ENCODE measurements at places on chromosomes 3 and 15.

DNA sequence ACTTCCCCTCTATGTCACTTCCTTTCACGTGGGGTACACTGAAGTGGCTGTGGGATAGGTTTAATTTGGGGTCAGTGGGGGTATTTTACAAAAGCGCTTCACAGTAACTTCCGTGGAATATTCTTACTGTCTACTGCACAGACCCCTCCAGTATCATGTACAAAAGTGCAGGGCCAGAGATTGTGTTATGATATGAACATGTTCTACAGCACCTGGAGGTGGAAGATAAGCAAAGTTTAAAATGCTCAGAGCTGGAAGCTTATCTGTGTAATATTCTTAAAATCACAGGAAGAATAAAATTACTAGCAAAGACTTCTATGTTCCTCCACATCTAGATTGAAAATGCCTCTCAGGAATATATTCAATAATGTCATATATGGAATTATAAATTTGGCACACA lies 84.1 kb upstream of the TRIM42 start:
- no peak for DNase-seq

DNA sequence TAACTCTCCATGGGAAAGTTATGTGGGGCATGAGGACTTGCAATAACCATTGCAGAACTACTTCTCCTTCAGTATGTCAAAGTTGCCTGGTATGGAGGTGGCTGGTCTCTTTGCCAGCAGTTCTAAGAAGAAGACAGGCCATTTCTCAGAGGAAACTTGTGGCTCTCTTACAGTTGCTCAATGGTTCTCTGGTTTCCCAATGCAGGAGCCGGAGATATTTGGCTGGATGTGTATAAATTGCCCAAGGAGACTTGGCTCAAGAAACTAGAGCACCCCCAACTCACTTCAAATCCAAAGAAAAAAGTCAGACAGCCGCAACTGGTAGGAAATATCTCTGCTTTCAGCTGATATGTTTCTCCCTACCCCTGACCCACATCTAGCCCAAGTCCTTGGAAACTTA lies 24.2 kb downstream of the WDR93 start:
- no peak for DNase-seq

DNA sequence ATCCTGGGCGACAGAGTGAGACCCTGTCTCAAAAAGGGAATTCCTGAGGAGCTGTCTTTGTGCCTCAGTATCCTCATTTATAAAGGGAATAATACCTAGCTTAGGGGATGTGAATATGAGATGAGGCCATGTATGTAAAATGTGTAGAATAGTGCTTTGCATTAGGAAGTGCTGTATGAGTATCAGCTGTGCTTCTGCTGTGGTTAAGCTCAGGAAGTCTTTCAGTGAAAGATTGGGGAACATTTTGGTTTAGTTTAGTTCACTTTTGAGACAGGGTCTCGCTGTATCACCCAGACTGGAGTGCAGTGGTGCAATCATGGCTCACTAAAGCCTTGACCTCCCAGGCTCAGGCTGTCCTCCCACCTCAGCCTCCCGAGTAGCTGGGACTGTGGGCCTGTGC lies 10.6 kb downstream of the THUMPD3 start:
- DNase-seq, result no peak

DNA sequence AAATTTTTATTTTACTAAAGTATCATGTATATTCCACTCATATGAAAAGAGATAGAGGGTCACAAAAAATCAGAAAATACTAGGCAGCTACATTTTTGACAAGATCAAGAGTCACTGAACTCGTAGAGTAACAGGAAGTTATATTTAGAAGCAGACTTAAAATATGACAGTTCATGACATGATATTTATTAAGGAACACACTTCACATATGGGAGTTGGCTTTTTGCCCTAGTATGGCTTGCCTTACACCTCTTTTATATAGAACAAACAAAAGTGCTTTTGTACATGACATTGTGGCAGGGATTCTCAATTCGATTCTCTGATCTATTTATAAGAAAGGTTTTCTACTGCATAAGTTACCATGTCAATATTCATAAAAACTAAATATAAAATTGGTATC lies 80.1 kb upstream of the GBE1 start:
- no peak for DNase-seq

DNA sequence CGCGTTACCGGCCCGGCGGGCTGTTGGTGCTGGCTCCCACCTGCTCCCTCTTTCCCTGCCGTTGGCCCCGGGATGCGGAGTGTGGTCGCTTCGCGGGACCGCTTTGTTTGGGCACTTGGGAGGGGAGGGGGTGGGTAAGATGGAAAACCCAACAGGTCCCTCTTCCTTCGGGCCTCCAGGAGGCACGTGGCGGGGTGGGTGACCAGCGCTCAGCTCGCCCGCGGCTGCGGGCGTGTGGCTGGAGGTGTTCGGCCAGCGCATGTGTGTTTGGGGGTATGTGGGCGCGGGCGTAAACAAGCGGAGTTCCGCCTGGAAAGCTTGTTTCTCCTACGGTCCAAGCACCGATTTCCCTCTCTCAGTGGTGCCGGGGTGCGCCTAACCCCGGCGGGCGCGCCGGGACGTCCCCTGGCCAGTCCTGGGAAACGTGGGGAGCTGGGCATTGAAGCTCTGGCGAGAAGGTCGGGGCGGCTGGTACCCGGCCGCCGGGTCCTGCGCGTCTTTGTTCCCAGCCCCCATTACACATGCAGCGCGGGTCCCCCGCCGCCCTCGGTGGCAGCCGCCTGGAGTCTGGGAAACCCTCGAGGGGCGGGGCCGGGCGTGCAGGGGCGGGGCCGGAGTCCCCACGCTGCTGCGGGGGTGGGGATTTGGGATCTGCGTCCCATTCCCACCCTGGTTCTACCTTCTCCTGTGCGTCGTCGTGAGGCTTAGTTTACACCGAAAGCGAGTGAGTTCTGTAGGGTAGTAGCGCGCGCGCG lies 1.4 kb downstream of the ACVR2B start:
- peak; percentile 21 for DNase-seq

GRCh38 chr3:124768812-124769211 lies 38.6 kb downstream of the UMPS start:
- DNase-seq, result no peak

DNA sequence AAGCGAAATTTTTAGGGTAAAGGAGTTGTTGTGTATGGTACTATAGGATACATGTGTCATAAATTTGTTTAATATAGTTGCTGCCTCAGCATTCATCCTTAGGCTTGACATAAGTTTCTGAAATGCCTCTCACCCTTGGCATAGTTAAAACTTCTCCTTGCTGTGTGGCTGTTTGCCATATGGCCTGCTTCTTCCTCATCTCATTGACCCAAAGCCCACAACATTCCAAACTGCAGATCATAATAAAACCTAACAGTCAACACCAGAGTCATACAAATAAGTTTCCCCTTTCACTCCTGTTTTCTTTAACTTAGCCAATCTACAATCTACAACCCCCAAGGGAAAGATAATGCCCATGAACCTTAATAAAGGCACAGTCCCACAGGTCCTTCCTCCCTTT lies 136.6 kb downstream of the TMCC1 start:
- DNase-seq, result no peak

GRCh38 chr3:145429546-145429945 lies 731.4 kb downstream of the PLOD2 start:
- no peak for DNase-seq

DNA sequence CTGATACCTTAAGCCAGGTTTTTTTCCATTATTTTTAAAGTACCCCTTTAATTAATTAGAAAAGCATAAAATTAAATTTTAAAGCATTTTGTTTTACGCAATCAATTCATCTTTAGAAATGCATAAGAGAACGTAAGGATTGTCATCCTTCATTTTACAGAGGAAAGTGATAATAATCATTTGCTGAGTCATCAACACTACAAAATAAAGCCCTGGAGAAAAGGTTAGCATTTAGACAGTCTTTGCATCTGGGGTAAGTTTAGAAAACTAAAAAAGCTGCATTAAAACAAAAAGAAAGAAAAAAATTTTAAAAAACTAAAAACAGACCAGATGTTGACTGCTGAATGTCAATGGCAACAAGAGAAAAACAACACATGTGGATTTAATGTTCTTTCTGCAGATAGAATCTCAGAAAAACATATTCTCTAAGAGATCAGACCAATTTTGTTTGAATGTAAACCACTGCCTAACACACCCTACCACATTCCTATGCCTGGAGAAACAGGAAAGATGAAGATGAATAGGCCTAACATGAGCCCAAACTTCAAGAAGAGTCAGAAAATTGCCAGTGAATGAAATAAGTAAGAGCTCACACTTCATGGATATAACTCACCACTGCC lies 59.9 kb downstream of the SUCNR1 start:
- DNase-seq, result no peak

- DNase-seq, result peak; percentile 55
These were observed 153.3 kb downstream of the P3H2 start for GRCh38 chr3:189967254-189967865.

GRCh38 chr3:104291437-104291851 lies 1075.3 kb upstream of the ALCAM start:
- DNase-seq, result peak; percentile 1

DNA sequence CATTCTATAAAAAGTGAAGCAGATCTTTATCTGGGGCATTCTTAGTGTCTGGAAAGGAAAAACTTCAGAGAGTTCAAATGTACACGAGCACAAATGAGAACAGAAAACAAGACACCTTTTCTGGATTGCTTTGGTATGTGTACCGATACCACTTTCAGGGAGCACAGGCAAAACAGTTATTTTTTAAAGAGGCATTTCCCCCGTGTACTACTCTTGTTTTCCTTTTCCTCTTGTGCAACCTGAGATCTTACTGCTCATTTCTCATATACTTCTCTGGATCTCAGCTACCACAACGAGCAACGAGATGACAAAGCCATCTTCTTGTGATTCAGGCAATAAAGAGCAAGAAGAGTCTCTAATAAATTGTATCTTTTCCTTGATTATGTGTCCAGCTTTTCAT lies 463.6 kb downstream of the SHQ1 start:
- DNase-seq, result no peak

GRCh38 chr3:94643400-94643799 lies 580.5 kb downstream of the NSUN3 start:
- no peak for DNase-seq

GRCh38 chr3:151800431-151800830 lies 13.5 kb upstream of the AADAC start:
- DNase-seq, result no peak

- DNase-seq, result no peak
These were observed 20.0 kb upstream of the RBP1 start for GRCh38 chr3:139559541-139559940.

DNA sequence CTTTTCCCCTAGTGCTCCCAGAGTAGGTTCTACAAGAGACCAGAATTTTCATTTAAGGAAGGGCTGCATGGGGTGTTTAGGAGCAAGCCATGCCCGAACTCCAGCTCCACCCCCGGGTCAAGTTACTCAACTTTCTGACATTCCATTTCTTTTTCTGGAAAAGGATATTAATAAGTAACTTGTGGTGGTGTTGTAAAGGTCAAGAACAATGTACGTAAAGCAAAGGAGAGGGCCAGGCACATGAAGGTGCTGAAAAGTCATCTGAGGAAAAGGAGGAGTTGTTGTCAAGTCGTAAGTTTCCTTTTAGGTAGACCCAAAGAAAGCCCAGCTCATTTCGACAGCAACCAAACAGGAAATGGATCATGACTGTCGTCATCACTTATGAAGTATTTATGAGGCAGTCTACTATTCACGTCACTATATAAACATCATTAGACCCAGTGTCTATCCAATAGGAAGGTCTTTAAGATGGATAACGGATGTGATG lies 319.6 kb upstream of the IL12A start:
- no peak for DNase-seq

DNA sequence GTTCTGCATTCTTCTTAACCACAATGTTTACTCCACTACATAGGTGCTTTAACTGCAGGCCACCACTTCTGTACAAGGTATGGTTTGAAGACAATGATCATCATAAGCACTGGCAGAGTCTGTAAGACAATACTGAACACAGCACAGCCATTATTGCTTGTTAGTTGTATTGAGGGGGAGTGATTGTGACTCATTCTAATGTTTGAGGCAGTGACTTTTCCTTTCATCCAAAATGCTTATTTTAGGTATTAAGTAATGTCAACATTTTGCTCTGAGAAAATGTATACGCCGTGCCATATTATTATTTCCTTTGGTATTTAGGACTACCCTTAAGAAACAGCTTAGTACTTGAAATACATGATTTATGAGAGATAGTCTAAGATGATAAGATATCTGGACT lies 618.2 kb upstream of the ZNF717 start:
- DNase-seq, result no peak

- DNase-seq, result no peak
These were observed 31.9 kb downstream of the SH3BP5 start for GRCh38 chr3:15300323-15301078.

GRCh38 chr15:48170981-48171380 lies 7.1 kb downstream of the MYEF2 start:
- no peak for DNase-seq

DNA sequence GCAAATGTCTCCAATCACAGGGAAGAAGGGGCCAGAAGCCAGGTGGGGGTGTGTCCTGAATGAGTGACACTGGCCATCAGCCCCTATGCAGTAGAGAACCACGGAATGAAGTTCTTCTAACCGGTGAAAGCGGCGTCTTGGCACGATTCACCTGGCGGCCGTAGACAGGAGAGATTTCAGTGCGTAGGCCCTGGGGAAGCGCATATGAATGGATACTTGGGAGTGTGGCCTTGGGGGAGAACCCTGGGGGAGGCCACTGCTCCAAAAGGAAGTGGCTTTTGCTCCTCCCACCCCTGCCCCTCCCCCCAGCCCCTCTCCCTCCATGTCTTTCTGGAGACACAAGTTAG lies 43.6 kb downstream of the RBPMS2 start:
- no peak for DNase-seq

DNA sequence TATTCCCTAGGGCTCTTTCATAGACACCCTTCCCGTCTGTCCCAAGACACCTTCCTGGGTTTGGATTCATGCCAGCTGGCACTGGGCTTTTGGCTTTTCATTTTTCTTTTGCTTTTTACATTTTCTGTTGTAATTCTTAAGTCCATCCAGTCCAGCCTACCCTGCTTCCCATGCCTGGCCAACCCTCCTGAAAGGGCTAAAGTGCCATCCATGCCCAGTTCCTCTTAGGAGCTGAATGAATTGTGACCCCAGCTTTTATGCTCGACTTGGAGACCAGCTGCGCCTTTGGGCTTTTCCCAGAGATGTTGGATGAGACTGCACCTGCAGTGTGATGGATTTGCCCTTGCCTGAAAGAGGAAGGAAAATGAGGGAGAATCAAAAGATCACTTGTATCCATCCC lies 25.8 kb downstream of the LRRN1 start:
- DNase-seq, result no peak

DNA sequence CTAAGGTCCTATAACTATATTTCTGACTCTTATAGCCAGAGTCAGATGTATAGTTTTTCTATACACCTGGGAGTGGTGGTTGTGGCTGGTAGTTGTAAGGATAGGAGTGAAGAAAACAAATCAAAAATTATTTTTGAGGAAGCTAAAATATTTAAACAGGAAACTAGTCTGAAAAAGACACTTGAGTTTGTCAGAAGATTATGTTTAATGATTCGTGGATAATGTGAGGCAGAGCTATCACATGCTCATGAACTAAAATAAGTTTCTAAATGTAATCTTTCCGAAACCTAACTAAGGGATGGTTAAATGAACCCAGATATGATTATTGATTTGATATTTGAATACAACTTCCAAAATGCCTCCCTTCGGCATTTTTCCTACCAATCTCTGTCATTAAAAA lies 30.4 kb downstream of the GABRR3 start:
- DNase-seq, result no peak

- no peak for DNase-seq
These were observed 252.9 kb downstream of the EBLN2 start for GRCh38 chr3:73314151-73314951.

Measured in CD4-positive, alpha-beta T cell treated with Interleukin-4 for 4 hours (primary cell).